ENCODE measurements at places on chromosomes 6 and 20.
A peak's percentile ranks its signal among the peaks of the same experiment; 100 is the strongest.

DNA sequence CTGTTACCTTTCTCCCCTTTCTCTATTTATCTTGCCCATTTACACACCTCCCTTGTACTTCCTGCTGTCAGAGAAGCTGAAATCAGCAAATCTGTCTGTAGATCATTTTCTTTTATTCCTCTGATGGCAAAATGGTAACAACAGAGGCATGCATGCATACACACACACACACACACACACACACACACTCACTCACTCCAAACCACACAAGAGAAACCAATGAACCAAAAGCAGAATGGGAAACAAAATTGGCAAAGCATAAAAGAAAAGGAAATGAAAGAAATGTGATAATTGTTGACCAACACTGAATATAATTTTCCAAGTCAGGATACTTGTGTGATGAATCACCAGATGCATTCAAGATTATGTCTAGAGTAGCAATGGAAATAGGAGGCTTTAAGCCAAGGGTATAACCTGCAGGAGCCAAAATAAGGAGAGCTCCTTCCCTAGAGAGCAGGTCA lies 172.4 kb downstream of the PLCB4 start:
- DNase-seq = no peak

DNA sequence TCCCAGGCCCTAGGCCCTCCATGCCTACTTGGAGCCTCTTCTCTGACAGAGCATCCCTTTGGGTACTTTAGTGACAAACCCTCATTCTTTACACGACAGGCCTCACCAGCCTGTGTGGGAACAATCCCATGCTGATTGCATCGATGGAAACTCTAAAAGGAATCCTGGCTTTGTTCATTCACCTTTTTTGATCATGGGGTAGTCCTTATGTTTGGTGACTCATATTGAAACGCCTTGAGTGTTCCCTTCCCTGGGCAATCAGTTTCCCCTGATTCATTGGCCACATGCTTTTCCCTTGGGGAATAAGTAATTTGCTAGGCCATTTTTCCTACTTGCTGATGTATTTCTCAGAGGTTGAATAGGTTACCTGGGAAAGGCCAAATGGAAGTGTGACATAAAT lies 14.7 kb upstream of the TNFAIP3 start:
- no peak for DNase-seq

- DNase-seq = no peak
Observed at GRCh38 chr20:22503577-22503976, 80.8 kb downstream of the FOXA2 start.

DNA sequence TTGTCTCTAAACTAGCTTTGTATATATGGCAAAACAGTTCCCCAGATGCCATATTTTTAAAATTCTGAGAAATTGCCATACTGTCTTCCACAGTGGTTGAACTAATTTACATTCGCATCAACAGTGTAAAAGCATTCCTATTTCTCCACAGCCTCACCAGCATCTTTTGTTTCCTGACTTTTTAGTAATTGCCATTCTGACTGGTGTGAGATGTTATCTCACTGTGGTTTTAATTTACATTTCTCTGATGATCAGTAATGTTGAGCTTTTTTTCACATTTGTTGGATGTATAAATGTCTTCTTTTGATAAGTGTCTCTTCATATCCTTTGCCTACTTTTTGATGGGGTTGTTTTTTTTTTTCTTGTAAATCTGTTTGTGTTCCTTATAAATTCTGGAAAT lies 1222.7 kb upstream of the CITED2 start:
- DNase-seq = no peak

DNA sequence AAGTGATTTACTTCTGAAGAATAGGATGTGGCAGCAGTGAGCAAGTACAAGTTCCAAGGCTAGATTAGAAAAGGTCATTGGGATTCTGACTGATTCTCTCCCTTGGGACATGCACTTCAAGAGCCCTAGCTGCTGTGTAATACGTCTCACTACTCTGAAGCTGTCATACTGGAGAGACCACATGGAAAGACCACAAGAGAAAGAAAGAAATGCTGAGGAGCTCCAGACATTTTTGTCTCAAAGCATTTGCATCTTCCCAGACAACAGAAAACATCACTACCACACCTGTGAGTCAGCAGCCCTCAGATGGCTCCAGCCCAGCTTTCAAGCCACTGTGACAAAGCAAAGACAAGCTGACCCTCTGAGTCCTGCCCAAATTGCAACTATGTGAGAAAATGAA lies 20.7 kb downstream of the TENT5A start:
- no peak for DNase-seq

GRCh38 chr6:87723170-87724078 lies 21.4 kb upstream of the AKIRIN2 start:
- no peak for DNase-seq

DNA sequence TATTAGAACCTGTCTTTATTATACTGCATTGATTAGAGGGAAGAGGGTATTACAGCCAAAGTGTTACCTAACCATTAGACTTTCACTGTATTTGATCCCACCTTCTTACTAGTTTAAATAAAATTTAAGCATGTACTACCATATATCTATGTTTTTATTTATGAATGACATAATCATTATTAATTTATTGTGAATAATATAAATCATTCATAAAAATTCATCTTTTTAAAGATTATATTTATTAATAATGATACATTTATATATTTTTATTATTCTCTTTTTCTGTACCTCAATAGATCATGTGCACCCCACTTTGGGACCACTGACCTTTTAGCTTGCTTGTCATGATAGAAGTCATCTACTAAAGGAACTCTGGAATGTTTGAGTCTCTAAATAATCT lies 223.5 kb upstream of the MARCKS start:
- no peak for DNase-seq

DNA sequence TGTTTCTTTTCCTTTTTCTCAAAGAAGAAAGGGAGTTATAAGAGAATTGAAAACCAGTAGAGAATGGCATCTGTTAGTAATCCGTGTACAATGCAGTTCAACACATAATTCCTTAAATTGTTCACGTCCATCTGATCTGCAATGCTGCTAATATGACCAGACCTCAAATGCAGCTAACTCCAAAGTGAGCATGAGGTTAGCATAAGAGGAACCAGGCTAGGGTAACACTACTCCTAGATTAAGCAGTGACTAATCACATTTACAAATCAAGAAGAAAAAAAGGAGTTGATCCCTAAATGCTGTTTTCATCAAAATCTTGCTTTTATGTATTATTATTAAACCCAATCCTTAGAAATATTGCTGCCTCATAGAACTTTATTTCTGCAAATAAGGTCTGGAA lies 432.7 kb upstream of the ARID1B start:
- DNase-seq = no peak

- DNase-seq = no peak
Observed at GRCh38 chr6:160398674-160399271, 50.6 kb downstream of the SLC22A3 start.

GRCh38 chr6:42236030-42236429 lies 18.4 kb upstream of the MRPS10 start:
- DNase-seq = no peak

DNA sequence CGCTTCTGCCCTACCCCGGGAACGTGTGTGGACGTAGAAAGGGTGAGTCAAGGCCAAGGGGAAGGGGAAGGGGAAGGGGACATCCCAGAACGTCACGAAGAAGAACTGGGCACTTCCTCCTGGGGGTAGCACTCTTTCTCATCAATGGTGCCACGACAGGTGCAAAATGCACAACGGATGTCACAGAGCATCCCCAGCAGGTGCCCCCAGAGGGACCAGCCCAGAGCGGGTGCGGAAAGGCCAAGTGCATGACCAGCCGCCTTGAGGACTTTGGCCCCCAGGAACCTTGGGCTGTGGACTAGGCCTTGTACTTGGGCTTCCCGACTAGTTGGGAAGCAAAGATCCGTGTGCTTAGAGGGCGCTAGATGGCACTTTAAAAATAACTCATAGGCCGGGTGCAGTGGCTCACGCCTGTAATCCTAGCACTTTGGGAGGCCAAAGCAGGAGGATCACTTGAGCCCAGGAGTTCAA lies 12.1 kb upstream of the SRC start:
- no peak for DNase-seq

- DNase-seq = no peak
Observed at GRCh38 chr6:130447374-130447773, 81.6 kb downstream of the TMEM200A start.

DNA sequence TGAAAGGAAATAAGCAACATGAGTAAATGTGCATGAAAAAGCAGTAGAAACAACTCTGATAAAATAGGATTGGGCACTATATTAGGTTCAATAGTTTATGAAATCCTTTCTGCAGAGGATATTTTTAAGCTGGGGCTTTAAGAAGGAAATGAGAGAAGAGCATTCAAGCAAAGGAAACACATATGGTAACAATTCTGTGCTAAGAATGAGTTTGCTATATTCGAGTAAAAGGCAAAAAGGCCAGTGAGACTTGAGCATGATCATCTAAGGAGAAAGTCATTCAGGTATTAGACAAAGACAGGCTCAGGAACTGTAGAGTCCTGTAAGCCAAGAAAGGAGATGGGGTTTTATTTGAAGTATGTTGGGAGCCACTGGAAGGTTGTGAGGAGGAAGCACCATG lies 387.1 kb upstream of the FLRT3 start:
- DNase-seq = no peak

DNA sequence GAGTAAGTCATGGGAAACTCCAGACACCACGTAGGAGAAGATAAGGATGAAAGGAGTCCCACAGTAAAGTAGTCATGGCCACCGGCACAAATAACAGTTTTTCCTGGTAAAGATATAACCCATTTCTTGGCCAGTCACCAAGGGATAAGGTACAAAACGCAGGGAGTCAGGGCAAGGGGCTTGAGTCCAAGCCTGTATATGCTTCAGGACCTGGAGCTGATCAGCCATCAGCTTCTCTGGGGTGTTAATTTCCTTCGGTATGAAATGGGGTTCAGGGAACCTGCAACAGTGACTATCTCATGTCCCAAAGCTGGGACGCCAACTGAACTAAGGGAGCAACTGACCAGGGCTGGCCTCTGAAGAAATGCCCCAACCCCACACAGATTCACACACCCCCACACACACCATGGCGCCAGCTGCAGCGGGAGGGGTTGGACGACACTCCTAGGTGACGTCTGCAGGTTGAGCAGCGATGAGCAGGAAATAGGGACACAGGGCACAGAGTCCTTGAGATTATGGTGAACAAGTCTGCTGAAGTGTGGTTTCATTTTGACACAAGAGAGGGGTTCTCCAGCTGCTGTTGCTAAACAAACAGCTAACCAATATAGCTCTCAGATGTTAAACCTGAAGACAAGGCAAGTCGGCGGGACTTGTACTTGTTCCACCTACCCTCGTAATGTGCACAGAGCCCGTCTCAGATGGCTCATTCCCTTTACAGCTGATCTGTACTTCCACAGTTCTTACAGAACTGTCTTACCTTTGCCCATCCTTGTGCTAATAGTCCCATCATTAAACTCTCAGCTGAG lies 7.4 kb upstream of the ADTRP start:
- peak; percentile 11 for DNase-seq

DNA sequence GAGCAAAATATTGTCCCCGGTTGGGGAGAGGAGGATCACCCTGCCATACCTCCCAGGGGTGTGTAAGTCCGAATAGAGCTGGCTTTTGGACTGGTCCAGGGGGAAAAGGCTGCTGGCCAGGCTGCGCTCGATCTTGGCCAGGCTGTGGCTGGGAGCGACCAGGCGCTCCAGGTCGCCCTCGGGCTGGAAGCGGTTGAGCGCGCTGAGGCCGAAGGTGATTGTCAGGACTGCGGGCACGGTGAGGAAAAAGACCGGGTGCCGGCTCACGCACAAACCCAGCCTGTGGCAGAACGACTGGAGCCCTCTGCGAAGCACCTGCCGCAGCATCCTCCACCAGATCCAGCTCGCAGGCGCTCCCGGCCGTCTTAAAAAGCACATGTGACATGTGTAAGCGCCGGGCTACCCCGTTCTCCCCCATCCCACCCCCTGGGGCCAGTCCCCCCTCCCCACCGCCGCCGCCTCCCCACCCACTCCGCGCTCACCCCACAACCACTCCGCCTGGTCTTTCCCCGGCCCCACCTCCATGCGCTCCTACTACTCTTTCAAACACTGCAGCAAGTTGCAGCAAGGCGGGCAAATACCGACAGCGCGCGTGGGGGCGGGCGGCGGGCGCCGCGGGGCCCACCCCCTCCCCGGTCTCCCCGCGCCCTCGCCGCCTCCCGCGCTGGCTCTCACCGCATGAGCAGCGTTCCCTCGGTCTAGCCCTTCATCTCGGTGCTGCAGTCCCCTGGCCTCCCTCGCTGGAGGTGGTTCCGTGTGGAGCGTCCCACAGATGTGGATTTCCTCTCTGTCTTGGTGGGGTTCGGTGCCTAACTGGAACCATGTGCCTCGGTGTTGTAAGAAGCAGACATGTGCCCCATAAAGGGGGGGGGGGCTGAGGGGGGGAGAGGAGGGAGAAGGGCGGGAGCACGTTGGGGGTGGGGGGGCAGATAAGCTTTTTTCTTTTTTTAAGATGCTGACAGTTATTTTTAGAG lies 42.4 kb downstream of the PTCHD4 start:
- no peak for DNase-seq

DNA sequence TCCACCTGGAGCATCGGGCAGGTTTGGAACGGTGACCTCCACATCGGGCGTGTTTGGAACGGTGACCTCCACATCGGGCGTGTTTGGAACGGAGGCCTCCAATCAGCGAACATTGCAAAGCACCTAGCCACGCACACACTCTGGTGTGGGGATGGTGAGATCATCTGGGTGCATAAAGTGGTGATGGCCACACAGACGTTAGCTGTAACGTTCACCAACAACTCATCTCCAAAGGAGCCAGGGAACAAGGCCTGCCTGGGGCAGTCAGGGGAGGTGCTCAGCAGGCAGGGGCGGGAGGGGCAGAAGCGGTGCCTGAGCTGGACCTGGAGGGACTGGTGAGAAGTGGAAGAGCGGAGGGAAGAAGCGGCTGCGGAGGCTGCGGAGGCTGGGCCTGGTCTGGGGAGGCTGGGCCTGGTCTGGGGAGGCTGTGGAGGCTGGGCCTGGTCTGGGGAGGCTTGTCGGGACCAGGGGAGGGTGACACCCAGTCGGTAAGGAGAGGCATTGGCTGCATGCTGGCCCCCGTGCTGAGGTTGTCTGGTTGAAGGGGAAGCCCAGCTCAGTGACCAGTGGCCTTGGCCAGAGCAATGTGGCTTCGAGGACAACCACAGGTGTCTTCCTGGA lies 89.9 kb downstream of the PSMB1 start:
- DNase-seq = no peak

GRCh38 chr6:116074732-116075390 lies 14.2 kb upstream of the FRK start:
- DNase-seq = no peak

DNA sequence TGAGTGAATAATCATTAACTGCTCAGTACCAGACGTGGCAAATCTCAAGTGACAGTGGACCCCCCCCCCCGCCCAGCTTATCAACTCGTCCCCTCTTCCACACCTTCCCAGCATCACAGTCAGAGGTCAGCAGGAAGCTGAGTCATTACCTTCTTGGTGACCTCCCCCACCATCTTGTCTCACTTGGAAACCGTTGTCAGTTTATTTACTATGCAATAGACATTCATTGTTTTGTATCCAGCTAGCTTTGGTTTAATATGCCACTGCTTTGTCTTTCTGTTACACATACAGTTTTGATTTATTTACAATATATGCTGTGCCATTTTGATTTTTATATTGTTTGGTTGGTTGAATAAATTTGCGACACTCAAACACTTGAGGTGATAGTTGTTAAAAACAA lies 158.1 kb downstream of the QKI start:
- DNase-seq = no peak
